NCI-H2107 (cell line): ENCODE measurements at places on chromosomes 3 and 15.

- no peak for DNase-seq
These were observed 180.8 kb downstream of the MEGF11 start for GRCh38 chr15:66072616-66073361.

DNA sequence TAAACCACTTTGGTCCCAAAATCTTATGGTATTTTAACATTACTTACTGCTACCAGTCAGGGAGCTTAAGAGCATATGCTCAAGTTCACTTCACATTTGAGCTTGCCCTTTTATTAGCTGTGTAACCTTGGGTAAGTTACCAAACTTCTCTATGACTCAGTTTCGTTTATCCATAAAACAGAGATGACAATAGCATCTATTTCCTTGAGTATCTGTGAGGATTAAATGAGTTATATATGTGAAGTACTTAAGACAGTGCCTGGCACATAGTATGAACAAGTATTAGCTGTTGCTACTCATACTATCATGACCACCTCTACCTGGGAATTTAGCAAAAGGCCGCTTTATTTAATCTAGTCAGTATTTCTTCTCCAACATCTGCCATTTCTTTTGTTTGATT lies 5.9 kb downstream of the ATOSA start:
- DNase-seq, result no peak

DNA sequence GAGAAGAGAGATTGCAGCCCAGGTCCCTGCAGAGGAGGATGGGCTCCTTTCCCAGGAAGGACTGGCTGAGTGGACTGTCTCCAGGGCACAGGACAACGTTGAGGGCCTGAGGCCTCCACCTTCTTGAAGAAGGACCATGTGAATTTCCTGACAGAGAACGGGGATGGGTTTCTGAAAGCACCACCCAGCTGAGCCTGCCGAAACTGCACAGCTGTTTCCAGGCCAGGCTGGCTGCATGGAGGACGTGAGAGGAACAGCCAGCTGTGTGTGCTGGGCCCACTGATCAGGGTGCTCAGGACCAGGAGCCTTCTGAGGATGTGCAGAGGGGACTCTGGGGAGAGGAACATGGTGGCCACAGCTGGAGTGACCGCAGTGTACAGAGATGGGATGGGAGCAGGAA lies 39.2 kb downstream of the HMCES start:
- DNase-seq, result no peak

GRCh38 chr3:42762046-42762724 lies 10.9 kb downstream of the CCDC13 start:
- no peak for DNase-seq

- no peak for DNase-seq
These were observed 1.3 kb downstream of the SLC6A6 start for GRCh38 chr3:14403619-14404155.

GRCh38 chr3:72008226-72008996 lies 223.5 kb upstream of the PROK2 start:
- no peak for DNase-seq

- DNase-seq, result no peak
These were observed 9.7 kb downstream of the ZXDC start for GRCh38 chr3:126465928-126466544.

GRCh38 chr3:16181361-16181760 lies 6.9 kb downstream of the GALNT15 start:
- no peak for DNase-seq

- DNase-seq, result no peak
These were observed 684.8 kb upstream of the BCHE start for GRCh38 chr3:166522017-166522416.

DNA sequence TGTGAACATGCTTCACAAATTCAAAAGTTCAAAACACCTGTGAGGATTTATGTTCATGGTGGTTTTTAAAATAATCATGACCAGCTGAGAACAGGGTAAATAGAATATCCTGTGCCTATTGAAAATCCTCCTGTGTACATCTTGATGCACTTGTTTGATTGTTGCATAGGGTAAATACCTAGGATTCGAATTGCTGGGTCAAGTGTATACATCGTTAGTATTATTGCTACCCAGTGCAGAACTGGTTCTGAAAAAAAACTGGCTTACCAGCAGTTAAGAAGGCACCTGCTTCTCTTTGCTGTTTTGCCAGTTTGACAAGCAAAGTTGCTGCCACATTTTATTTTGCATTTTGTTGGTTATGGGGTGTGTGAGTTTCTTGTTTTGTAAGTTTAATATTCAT lies 272.6 kb downstream of the CLSTN2 start:
- no peak for DNase-seq
